ENCODE measurements at places on chromosomes 12 and 14. TPM values are rescaled to one million over a fixed set of nuclear protein-coding genes. Genes with fewer than 3 reads are reported as not detected.
A peak's percentile ranks its signal among the peaks of the same experiment; 100 is the strongest.

PDE3A gene
- 94.7 TPM for total RNA-seq

GRCh38 chr12:15520083-15520482, 197.8 kb downstream of the PTPRO start:
- DNase-seq: no peak

DNA sequence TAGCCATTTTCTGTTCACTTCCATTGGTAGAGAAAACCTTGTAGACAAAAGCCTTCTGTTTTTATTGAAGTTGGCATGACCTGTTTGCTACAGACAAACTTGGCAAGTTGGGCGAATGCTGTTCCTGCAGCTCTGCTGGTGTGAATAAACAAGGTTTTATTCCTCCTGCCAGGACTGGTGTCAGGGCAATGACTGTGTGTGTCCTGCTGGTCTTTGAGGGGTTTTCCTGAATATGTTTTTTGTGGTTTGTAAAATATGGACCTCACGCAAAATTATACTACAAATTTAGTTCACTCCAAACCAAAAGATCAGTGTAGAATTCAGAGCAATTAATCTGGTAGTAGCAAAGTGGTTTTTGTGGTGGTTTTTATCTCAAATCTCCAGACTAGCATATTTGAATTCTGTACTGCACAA, 140.8 kb downstream of the ERC1 start:
- DNase-seq: no peak

DNA sequence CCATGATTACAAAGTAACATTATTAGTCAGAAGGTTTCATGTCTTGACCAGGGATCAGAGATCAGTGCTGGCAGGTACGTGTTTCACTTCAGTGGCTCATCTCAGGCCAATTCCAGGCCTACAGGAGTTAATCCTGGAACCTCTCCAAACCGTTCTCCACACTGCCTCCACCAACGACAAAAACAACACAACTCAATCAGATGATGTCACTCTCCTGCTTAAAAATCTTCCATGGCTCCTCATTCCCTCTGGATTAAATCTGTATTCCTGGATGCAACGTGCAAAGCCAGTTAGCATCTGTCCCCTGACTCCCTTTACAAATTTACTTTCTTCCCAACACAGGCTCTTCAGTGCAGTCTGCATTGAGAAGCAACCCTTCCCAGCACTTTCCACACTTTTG, 34.3 kb upstream of the TXNRD1 start:
- no peak for DNase-seq

DNA sequence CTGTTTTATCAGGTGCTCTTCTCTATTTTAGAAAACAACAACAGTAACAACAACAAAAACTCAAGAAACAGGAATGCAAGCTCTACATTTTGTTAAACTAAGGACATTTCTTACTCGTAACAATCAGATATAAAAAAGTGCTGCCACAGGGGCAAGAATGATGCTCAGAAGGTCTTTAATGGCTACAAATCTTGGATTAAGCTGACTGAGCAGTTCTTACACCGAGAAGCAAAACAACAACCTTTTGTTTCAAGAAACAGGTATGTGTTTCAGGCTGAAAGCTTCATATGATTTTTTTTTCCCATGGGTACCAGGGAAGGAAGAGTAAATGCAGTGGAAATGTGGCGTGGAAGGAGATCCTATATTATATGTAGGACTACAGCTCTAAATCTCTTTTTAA, 786.8 kb upstream of the FBXO33 start:
- no peak for DNase-seq

GRCh38 chr12:47340411-47341015, 260.8 kb upstream of the AMIGO2 start:
- DNase-seq: no peak

DNA sequence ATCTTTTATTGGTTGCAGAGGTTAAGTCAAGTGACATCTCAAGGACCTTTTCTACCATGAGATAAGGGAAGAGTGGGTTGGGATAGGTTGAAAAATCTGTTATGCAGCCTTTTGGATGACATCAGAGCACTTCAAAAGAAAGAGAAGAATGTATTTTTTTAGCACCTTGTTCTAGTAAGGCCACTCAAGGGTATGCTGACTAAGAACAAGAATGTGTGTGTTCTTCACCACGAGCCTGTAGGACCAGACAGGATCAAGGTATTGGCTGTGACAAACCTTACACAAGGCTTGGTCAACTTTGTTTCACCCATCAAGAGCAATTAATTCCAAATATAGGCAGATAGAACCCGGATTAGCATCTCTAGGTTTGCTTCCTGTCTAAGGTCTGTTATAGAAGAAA, 142.5 kb downstream of the SAMD4A start:
- DNase-seq: no peak

GRCh38 chr12:42704340-42704739, 114.8 kb upstream of the PRICKLE1 start:
- no peak for DNase-seq

- DNase-seq: no peak
Measured at GRCh38 chr12:9334041-9334692, 126.0 kb upstream of the PZP start.

DNA sequence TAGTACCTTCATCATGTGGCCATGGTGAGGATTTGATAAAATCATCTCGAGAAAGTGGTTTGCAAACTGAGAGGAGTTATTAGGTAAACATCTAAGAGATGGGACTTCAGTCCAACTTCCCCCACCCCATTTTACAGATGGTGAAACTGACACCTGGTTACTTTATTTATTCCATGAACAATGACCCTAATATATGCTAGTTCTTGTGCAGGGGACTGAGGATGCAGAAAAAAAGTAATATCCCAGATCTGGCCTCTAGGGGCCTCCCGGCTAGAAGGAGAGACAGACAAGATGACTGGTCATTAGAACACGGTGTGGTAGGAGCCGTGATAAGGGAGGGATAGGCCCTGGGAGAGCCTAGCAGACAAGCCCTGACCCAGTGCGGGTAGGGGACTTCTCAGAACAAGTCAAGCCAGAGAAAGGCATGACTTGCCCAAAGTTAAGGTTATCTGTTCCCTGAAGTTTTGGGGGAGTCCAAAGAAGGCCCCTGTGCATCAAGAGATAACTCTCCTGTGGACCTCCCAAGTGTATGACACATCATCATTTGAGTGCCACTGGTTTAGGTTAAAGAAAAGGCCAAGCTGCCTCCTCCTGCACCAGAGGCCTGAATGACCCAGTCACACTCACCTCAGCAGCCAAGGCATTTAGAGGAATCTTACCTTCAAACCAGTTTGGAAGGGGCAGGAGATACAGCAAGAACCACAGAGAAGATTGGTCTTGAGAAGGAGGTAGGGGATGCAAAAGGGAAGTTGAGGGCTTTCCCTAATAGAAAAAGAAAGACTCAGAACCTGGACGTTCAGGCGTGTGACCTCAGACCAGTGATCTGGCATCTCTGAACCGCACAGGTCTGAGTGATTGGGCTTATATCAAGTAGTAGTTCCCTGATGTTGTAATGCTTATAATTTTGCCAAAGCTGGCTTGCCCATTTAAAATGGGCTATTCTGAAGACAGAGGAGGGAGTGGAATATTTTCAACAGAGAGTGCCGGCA, 1.6 kb downstream of the CMKLR1 start:
- peak; percentile 55 for DNase-seq

Measured in aorta (tissue), 5 donors.